ENCODE measurements at places on chromosomes 3 and 15. TPM values are rescaled to one million over a fixed set of nuclear protein-coding genes. Genes with fewer than 3 reads are reported as not detected.

The ADPRH gene
- 2.5 TPM for polyA plus RNA-seq

The NR1I2 gene
- polyA plus RNA-seq, result 1.0 TPM

The SNX22 gene
- 0.90 TPM for polyA plus RNA-seq

The EFCAB12 gene
- 0.21 TPM for polyA plus RNA-seq

The EPHB1 gene
- polyA plus RNA-seq, result 0.10 TPM

The NANOGP8 gene
- polyA plus RNA-seq, result not detected

The RHOV gene
- polyA plus RNA-seq, result not detected

The SI gene
- not detected for polyA plus RNA-seq

The RTP1 gene
- polyA plus RNA-seq, result not detected

The HLTF gene
- 20.9 TPM for polyA plus RNA-seq

The IL17RB gene
- 0.98 TPM for polyA plus RNA-seq

The ZNF619 gene
- 3.5 TPM for polyA plus RNA-seq

The GOLGA8S gene
- not detected for polyA plus RNA-seq

DNA sequence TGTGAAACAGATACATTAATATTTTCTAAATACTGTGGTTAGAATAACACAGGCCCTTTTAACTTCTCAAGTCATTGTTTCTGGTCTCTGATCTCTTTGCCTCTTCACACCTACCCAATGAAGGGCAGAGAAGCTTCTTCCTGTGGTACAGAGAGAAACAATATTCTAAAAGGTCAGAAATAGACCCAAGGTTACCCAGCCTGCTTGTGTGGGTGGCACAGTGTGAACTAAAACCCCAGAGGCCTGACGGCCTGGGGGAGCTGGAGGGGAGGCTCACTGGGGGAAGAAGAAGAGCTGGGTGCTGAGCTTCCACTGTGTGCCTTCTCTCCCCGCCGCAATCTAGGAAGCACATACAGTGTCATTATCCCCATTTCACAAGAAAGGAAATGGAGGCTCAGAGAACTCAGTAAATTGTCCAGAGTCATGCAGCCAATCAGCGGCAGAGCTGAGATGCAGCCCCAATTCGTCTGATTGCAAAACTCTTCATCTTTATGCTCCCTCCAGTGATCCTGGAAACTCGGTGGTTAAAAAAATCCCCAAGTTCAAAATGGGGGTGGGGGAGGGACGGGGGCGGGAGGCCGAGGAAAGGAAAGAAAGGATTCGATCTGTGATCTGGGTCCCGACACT is 64.1 kb upstream of the HEG1 start:
- no peak for DNase-seq

DNA sequence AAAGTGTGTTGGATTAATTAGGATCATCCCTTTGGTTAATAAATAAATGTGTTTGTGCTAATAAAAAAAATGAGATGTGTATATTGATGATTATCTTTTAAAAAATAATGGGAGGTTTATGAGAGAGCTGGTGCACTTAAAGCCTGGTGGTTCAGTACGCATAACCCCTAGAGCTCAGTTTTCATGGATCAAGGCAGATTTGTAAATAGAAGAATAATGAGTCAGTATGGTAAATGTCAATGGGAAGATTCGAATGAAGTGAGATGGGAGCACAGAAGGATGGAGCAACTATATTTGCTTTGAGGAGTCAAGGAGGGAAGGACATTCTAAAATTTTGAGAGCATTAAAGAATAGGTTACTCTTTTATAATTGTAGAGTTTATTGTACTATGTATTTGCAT is 35.4 kb downstream of the AKAP13 start:
- DNase-seq, result no peak

GRCh38 chr3:17115186-17115585 is 230.4 kb downstream of the PLCL2 start:
- DNase-seq, result no peak

GRCh38 chr3:117721866-117722265 is 1012.3 kb downstream of the TUSC7 start:
- DNase-seq, result no peak

GRCh38 chr3:46931631-46932331 is 44.8 kb downstream of the CCDC12 start:
- DNase-seq, result no peak

DNA sequence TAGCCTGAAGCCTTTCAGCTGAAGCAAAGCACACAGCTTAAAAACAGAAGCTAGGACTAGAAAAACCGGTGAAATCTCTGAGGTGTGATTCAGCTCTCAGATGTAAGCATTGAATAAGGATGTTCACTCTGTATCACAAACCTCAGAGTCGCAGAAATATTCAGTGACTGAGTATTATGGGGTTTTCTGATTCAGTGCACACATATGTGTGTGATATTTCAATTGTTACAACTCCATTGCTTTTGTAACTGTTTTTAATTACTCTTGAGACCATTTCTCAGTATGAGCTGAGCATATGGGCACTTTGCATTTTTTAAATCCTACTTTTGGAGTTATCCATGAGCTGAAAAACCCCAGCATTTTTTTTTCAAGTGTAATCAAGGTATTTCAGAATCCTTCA is 868.8 kb downstream of the NTRK3 start:
- DNase-seq, result no peak

DNA sequence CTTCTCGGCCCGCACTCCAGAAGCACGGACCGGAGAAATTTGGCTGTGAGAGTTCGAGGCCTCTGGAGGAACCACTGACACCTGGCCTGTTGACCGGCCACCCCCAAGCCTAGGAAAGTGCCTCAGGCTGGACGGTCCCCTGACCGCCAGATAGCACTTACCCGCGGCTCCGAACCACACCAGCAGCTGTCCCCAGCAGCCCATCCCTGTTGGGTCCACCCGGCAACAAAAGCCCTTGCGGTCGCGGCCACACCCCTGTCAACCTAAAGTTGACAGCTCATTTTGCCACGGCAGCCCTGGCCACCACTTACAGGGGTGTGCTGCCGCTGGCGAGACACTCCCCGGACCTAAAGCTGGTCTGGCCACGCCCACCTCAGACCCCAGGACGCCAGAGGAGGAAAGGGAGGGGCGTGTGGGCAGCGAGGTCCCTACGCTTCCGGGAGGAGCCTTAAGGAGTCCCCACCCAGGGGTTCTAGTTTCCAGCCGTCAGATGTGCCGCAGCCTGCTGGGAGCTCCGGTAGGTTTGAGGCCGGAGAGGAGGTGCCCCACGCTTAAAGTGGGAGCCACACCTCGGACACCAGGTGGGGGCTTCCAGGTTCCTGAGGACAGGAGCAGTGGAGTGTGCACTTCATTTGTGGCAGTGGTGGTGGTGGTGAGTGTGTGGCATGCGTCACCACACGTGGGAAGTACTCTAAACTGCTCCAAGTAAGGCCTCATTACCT is at the start of gene LTK:
Gene LTK (minus strand): TSS at position 322 of the 722 bp plus-strand sequence. CDS start 118 bp downstream, at position 204.
- no peak for DNase-seq

- no peak for DNase-seq
Observed at GRCh38 chr3:114034787-114035545, 21.4 kb downstream of the CCDC191 start.

DNA sequence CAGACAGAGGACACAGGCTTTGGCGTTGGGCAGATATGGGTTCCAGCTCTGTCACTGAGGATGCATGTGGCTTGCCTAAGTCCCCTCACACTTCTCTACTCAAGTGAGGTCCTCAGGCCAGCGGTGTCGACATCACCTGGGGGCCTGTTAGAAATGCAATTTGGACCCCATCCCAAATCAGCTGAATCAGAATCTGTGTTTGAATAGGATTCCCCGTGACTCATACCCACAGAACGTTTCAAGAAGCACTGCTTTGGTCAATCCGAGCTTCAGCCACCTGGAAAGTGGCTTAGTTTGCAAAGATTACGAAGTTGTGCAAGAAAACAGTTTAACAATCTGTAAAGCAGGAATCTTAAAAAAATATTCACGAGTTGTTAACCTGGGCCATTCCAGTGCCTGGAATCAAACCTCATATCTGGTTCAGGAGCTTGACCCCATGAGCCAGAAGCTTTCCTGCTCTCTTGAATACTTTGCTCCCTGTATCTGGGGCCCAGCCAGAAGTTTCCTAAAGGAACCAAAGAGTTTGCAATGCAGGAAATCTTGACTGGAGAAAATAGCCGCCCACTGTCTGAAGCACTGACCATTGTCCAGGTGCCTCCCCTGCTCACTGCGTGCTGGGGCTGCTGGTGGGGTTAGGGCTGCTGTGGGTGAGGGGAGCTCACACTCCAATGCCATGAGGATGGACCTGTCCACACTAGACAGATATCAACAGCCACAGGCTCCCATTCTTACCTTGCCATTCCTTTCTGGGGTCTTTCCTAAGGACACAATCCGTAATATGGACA is 208.5 kb upstream of the LINGO1 start:
- no peak for DNase-seq

DNA sequence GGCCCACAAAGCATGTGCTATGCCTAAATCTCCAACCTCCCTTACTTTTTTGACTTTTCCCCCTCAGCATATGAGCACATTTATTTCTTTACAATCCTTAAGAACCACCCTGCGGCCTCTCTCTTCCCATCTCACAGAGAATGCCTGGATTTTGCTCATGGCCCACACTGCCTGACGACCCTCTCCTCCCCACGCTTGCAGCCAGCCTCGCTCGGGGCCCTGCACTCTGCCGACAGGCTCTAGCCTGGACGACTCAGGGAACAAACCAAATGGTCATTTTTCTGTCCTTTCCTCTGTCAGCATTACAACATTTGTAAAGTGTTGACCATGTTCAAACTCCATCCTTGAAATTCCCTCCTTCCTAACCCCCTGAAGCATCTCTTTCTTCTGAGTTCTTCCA is 11.7 kb downstream of the HES1 start:
- DNase-seq, result no peak

DNA sequence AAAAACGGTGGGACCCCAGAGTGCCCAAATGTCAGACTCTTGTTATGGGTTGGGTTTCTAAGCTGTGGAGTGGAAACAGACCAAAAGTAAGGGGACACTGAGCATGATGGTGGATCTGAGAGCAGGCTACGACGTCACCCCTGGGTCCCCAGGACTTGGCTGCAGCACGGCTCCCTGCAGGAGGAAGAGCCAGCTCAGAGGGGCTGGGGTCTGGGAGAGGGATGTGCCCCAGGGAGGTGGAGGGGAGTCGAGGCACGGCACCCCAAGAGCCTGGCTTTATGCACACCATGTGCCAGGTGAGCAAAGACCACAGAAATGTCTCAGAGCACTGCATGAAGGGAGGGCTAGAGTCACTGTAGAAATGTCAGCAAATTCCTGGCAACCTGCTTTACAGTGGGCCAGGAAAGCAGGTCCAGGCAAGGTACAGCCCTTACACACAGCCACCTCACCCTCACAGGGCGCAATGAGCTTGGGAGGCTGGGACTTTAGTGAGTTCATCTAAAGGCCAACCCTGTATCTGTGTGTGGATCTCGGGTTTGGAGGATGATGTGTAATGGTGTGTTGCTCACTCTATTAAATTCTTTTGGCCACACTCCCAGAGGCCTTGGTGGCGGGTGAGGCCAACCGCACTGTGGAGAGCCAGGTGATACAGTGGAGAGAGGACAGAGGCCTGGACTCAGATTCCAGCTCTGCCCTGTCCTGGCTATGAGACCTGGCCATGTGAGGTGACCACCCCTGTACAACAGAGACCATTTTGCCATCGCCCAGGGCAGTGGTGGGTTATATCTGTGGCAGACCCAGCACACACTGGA is 14.1 kb downstream of the CTSH start:
- no peak for DNase-seq

DNA sequence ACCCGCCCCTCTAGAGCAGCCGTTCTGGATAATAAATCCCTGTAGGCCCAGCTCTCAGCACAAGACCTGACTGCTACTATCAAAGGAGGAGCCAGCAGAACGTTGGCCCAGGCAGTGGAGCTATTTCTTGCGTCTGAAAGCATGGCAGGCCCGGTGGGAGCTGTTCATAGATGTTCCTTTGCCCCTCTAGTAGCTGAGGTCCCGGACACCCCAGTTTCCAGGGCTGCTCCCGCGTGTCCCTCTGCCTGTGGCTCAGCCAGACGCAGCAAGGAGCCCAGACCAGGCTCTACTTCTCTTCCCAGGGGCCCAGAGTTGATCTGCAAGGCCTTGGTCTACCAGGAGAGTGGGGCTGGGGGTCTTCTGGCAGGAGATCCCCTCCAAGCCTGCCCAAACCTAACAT is 76.1 kb downstream of the FAM174B start:
- no peak for DNase-seq

DNA sequence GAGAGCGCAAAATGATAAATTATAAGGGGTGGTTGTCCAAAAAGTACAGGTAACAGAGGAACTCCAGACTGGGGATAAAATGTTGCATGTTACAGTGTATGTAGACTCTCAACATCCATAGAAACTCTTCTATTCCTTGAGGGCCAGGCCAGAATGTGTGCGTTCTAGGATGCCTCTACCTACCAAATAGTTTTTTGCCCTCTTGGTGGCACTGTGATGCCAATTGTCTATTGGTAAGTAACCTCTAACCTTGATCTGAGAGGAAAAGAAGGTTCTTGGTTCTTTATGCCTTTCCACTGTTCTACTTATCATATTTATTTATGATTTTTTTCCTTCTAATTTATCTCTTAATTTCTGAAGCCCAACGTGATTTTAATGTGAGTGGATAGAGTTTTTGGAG is 424.6 kb downstream of the GRM7 start:
- DNase-seq, result no peak

- no peak for DNase-seq
Observed at GRCh38 chr3:107958146-107958545, 132.7 kb downstream of the CD47 start.

DNA sequence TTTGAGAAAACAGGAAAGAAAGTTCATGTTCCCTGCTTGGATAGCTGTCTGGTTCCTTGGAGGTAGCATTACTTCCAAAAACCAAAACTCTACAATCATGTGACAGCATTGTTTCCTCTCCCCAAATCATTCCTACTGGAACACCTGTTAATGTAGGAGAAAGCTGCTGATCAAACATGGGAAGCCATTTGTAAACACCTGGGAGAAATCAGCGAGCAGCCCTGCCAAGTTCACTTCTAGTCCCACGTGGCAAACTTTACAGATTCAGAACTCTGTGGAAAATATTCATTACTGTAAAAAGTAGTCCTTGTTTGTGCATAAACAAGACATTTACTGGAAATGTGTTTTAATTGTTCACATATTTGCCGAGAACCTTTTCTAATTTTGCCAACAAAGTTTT is 275.5 kb upstream of the AZI2 start:
- no peak for DNase-seq

DNA sequence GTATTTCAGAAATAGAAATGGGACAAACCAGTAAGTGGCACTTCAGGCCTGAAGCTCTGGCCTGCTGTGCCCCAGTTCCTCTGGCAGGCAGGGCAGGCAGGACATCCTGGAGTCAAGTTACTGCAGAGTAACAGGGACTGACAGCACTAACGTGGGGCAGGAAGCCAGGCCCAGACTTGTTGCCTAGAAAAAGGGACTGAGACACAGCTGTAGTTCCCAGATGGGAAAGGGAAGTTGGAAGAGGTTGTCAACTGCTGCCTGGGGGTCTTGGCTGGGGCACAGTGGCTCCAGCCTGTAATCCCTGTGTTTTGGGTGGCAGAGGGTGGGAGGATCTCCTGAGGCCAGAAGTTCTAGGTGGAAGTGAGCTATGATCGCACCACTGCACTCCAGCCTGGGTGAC is 171.9 kb downstream of the FMN1 start:
- DNase-seq, result no peak

GRCh38 chr15:61661791-61662190 is 398.5 kb downstream of the VPS13C start:
- DNase-seq, result no peak

DNA sequence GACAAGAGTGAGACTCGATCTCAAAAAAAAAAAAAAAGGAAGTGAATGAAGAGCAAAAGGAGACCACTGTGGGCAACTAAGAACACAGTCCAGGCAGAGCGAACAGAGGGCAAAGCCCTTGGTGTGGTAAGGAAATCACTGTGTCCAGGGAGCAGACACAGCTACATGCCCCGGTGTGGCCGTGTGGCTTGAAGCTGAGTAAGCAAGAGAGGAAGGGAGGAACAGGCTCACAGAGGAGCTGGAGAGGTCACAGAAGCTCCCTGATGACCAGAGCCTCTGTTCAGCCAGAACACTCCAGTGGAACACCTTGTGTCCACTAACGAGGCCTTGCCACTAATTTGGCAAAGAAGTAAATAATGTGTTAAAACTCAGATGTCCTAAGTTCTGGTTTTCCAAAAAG is 60.6 kb upstream of the GATA2 start:
- DNase-seq, result no peak
